ENCODE measurements at places on chromosomes 7 and 10. TPM values are rescaled to one million over a fixed set of nuclear protein-coding genes. Genes with fewer than 3 reads are reported as not detected.

The RASSF4 gene
- polyA plus RNA-seq, result 0.39 TPM

The TMEM184A gene
- not detected for polyA plus RNA-seq

DNA sequence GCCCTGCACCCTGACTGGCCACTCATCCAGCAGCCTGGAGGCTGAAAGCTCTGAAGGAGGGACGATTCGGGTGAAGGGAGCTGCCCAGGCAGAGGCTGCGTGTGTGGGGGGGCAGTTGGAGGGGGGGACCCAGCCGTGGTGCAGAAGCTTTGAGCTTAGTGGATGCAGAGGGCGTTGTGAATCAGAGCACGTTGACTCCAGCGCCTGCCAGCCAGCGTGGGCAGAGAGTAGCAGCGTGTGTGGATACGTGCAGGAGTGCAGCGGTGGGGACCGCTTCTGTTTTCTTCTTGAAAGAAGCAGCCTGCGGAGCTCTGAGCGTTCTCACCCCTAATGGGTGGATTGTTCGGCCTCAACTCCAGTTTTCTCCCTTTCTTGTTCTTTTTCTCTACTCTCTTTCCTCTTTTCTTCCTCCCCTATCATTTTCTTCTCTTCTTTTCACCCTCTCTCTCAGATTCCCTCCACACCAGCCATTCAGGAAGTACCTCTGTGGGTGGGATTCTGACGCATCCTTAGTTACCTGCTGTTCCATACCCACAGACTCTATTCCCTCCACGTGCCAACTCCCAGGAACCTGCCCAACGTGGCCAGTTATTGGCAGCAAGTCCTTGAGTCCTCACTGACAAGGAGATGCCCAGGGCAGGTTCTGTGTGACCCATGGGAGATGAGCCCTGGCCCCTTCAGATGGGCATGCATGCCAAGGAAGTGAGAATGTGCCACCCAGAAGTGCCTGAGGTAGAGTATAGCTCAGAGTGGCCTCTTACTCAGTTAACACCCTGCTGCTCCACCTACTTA, 47.4 kb downstream of the SORCS3 start:
- no peak for DNase-seq

GRCh38 chr10:122553341-122553740, 7.2 kb upstream of the DMBT1 start:
- no peak for DNase-seq

GRCh38 chr7:24401628-24402593, 117.9 kb downstream of the NPY start:
- peak; percentile 13 for DNase-seq

- DNase-seq, result no peak
These were observed 376.9 kb upstream of the MYO3A start for GRCh38 chr10:25557136-25557535.

DNA sequence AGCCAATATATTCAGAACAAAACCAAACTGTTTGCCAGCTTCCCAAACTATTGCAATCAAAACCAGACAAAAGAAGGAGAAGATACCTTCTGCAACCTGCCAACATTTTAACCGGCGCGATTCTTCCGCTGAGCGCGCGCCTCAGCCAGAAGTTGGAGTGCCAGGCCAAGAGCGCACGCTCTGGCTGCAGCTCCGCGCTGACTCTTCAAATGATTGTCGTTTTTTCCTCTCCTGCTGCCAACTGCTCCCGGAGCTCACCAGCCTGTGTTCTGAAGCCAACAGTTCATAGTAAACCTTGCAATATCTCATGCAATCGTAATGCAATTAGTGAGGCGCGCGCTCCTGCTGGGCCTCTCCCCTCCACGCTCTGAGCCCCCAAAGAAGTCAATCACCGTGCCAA, 259.7 kb upstream of the MGMT start:
- no peak for DNase-seq
